Stimulated activated CD8-positive, alpha-beta memory T cell treated with anti-CD3 and anti-CD28 coated beads, Interleukin-2, amount 100 ng/mL, for 1 hour (primary cell): ENCODE measurements at places on chromosomes 5 and 9.

GRCh38 chr5:133914434-133914833, 54.0 kb downstream of the C5orf15 start:
- DNase-seq, result no peak

DNA sequence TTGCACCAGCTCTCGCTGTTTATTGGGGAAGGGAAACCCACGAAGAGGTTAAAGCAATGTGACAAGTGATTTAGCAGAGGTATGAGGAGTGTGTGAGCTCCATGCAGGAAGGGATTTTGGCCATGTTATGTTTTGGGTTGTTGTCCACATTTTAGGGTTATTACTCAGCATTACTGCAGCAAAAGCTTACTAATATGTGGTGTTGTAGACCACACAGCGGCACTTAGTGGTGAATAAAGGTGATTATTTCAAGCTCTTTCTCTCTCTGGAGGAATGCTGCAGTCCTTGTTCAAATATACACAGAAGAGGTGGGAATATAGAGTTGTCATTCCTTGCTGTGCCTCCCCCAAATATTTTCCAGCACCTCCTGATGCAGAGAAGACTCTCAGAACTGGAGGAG, 29.7 kb upstream of the AKNA start:
- no peak for DNase-seq

- DNase-seq, result no peak
These were observed 150.6 kb downstream of the PRR16 start for GRCh38 chr5:120614531-120615180.

DNA sequence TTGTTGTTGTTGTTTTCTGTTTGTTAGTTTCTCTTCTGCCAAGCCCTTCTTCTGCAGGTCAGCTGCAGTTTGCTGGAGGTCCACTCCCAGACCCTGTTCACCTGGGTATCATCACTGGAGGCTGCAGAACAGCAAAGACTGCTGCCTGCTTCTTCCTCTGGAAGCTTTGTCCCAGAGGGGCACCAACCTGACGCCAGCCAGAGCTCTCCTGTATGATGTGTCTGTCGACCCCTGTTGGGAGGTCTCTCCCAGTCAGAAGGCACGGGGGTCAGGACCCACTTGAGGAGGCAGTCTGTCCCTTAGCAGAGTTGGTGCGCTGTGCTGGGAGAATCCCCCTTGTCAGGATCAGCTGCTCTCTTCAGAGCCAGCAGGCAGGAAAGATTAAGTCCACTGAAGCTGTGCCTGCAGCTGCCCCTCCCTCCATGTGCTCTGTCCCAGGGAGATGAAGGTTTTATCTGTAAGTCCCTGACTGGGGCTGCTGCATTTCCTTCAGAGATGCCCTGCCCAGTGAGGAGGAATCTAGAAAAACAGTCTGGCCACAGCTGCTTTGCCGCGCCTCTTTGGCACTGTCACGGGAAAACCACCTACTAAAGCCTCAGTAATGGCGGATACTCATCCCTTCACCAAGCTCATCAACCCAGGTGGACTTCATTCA, 299.2 kb downstream of the EDIL3 start:
- no peak for DNase-seq

DNA sequence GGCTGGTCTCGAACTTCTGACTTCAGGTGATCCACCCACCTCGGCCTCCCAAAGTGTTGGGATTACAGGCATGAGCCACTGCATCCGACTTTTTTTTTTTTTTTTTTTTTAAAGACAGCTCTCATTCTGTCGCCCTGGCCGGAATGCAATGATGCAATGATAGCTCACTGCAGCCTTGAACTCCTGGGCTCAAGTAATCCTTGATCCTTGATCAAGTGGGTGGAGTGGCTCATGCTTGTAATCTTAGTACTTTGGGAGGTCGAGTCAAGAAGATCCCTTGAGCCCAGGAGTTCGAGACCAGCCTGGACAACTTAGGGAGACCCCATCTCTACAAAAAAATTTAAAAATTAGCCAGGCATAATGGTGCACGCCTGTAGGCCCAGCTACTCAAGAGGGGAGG, 8.1 kb downstream of the SEC24A start:
- no peak for DNase-seq

GRCh38 chr9:98846879-98847278, 39.4 kb downstream of the GALNT12 start:
- DNase-seq, result no peak

GRCh38 chr9:89553451-89554010, 51.3 kb upstream of the GADD45G start:
- no peak for DNase-seq

DNA sequence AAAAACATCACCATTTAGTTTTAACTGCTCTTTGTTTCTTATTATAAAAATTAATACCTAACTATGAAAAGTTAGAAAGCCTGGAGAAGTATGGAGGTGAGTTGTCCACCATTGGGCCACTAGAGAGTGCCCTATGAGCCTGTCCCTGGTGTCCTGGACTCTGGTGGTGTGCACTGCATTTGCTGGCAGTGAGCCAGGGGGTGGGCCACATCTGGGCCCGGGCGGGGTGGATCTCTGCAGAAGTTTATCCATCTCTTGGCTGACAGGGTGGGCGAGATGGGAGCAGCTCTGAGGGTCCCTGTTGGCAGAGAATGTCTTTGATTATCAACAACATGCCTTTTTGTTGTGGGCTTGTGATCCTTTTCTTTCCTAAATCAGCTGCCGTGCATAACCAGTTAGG, 8.2 kb downstream of the TENT4A start:
- no peak for DNase-seq

DNA sequence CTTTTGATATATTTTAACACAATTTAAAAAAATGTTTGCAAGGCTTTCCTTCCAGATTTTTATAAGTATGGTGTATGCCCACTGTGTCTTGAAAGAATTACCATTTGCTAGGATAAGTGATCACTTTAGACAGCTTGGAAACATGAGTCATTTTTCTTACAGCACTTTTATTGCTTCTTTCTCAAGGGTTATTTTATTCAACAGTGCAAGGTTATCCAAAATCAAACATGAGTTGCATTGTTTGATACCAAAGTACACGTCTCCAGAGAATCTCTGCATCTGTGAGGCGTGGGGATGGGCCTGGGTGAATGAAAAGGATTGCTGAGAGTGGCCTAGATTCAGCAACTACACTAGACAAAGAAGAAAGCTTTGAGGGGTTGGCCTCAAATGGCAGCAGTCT, 329.6 kb downstream of the ADAMTS6 start:
- no peak for DNase-seq

DNA sequence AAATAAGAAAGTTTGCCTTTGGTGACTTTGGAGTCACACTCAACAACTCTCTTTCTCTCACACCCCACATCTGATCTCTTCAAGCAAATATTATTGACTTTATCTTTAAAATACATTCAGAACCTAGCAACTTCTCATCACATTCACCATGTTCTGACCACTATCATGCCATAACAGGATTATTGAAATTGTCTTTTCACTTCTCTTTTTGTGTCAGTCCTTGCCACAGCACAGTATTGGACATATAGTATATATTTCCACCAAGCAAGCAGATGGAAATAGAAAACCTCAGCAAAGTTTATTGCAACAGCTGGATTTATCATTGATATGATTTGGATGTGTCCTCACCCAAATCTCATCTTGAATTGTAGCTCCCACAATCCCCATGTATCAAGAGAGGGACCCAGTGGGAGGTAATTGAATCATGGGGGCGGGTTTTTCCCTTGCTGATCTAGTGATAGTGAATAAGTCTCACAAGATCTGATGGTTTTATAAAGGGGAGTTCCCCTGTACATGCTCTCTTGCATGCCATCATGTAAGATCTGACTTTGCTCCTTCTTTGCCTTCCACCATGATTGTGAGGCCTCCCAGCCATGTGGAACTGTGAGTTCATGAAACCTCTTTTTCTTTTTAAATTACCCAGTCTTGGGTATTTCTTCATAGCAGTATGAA, 26.9 kb upstream of the ITGA1 start:
- no peak for DNase-seq

- no peak for DNase-seq
These were observed 371.4 kb downstream of the TLE1 start for GRCh38 chr9:81317939-81318338.

GRCh38 chr5:180639741-180640610, 9.4 kb downstream of the FLT4 start:
- no peak for DNase-seq
